ENCODE measurements at places on chromosomes 3 and 15.

DNA sequence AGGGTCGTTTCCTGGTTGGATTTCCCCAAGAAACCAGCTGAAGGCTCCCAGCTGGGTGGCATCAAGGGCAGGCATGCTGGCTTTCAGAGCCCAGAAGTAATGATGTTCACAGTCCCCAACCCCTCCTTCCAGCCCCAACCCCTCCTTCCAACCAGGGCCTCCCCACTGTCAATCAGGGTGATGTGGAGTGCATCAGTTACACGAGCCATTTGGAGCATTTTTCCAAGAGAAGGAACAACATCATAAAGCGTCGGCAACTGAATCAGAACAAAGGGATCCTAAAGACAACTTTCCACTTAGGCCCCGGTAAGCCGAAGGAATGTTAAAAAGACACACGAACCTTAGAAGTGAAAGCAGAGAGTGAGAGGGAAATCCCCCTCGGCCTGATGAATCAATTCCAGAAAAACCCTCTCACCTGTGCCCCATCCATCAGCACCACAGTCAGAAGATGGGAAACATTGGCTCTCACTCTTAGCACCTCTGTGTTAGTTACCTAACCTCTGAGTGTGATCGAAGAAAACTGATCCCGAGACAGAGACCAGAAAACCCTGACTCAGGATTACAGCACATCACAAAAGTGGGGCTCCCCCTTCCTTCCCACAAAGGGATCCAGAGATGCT, 101.2 kb upstream of the WNT5A start:
- no peak for DNase-seq

DNA sequence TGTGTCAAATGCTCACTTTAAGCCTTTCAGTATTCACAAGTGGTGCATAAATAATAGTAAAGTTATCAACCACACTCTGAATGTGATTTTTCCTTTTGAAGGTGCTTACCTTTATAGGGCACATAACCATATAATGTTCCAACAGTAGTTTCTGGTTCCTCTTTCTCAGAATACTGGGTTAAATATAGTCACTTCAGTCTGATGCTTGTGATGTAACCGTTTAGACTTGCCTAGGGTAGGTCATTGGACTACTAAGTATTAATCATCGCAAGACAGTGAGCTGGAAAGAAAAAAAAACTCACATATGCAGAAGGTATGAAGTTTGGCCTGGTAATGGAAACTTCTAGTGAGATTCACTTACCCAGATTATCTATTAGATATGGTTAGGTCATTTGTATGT, 1.9 kb downstream of the KBTBD8 start:
- no peak for DNase-seq

- no peak for DNase-seq
These were observed 38.8 kb upstream of the TNFSF10 start for GRCh38 chr3:172561897-172562640.

GRCh38 chr15:43249699-43250203, 17.0 kb downstream of the TGM5 start:
- peak; percentile 28 for DNase-seq

All from ELF-1 (cell line).